ENCODE measurements at places on chromosomes 16 and 17.
A peak's percentile ranks its signal among the peaks of the same experiment; 100 is the strongest.

DNA sequence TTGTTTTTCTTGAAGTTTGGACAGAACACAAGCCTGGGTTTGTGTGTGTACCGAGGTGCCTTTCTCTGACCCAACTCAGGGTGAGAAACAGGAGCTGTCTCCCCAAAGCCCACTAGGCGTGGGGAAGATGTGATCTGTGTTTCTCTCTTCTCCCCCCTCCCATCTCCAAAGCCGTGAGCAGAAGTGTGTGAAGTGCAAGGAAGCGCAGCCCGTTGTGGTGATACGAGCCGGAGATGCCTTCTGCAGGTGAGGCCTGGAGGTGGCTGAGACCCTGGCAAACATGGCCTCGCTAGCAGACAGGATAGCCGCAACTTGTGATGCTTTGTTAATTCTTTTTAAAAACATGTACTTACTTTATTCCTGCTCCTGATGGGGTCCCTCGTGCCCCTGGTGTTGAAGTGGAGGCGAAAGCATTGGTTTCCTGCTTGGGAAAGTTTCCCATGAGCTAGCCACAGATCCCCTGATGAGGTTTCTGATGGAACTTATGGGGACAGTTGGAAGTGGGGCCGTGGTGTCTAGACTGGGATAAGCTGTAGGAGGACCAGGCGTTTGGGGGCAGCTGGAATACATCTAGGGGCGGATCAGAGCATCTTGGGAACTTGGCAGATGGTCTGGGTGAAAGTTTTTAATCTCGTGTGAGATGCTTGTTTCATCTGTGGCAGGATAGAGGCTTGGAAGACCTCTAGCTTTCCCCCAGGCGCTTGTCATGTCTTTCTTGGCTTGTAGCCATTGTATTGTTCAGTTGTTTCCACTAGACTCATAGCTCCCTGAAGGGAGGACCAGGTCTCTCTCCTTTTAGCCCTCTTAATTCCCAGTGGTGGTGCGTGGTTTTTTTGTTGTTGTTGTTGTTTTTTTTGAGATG lies 893 bp downstream of the CTU2 start:
- no peak for DNase-seq

DNA sequence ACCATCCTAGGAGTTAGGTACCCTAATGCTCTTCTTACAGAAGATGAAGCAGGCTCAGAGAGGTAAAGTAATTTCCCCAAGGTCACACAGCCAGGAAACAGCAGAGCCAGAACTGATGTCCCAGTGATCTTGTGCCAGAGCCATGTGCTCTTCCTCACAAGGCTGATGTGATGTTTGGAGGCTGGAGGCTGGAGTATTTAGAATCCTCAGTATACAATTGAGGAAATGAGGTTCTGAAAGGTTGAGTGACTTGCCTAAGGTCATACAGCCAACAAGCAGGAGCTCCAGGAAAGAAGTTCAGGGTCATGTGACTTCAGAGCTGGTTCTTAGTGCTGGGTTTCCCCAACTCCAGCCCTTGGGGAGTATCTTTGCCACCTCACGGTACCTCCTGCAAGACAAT lies 18.5 kb downstream of the ITPRIPL2 start:
- DNase-seq: no peak

DNA sequence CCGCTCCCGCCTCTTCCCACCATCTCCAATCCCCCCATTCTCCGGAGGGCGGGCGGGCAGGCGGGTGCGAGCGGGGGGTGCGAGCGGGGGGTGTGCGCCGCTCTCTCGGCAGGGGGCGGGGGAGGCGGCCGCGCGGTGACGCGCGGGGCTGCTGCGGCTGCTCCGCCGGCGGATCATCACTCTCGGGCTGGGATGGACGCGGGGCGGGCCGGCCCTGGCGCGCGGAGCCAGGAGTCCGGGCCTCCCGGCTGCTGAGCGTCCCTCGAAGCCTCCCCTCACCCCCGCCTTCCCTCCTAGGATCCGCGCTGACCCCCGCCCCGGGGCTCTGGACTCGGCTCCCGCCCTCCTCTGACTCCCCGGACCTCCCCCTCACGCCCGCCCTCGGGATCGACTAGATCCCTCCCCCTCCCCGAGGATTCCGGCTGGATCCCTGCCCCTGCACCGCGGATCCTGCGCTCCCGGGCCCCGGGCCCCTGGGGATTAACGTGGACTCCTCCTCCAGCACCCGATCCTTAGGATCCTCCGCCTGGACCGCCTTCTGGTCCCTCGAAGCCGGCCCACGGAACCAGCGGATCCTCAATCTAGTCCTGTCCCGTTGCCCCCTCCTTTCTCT lies 946 bp upstream of the TMEM256 start:
- DNase-seq: peak; percentile 23

- no peak for DNase-seq
Observed at GRCh38 chr17:18250708-18251107, 7.8 kb downstream of the FLII start.

DNA sequence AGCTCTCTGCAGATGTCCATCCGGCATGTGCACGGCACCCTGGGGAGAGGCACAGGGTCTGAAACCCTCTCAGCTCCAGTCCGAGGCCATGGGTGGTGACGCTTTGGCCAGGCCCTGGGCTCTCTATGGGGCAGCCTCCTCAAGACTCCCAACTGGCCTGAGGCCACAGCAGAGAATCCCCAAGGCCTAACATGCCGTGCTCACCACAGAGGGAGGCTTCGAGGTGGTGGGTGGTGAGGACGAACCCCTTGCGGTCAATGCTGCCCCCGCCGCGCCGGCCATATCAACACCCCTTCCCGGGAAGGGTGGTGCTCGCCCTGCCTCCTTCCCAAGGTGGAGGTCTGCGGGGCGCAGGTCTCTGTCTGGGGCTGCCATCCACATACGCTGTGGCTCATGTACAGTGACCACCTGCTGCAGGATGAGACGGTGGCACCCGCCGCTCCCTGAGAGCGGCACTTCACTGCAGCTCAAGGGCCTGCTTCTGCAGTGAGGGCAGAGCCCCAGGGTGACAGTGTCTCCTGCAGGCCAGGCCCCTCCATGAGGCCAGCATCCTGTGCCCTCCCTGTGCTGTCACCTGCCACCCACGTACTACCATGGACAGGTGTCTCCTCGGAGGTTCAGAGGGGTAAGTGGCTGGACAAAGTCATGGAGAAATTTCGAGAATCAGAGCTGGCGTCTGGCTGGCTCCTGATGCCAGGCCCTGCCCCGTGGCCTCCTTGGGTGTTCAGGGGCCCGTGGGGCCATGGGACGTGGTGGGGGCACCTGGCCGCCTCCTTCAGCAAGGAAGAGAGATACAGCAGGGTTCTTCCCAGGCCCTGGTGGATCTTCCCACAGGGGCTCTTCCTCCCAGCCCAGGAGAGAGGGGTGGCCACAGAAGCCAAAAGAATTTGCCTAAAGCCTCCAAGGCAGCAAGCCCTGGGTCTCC lies 54.6 kb upstream of the ACSF3 start:
- no peak for DNase-seq

DNA sequence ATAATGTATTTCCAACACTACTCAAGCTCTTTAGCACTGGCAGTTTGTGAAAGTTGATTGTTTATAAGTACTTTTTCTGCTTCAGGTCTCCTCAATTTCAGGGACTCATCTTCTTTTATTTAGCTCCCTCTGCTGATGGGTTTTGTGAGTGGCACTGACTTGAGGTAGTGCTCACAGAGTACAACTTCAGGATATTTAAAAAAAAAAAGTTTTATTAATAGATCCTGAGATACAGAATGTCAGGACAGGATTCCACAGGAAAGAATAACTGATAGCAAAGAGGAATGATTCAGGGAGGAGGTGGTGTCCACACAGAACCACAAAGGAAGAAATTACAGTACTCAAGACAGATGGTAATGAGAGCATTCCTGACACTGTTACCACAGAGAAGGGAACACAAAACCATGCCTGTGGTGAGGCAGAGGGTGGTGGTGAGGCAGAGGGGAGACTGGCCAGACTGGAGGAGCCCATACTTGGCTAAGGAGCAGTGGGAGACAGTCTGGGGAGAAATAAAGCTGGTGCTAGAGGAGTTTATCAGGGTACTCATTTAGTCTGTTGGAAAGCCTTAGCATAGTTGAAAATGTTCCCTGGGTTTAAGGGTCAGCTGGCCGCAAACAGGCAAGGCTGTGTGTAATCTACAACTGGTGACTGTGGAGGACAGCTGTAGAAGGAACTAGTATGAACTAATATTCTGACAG lies 63.7 kb downstream of the SPAG9 start:
- DNase-seq: peak; percentile 40

DNA sequence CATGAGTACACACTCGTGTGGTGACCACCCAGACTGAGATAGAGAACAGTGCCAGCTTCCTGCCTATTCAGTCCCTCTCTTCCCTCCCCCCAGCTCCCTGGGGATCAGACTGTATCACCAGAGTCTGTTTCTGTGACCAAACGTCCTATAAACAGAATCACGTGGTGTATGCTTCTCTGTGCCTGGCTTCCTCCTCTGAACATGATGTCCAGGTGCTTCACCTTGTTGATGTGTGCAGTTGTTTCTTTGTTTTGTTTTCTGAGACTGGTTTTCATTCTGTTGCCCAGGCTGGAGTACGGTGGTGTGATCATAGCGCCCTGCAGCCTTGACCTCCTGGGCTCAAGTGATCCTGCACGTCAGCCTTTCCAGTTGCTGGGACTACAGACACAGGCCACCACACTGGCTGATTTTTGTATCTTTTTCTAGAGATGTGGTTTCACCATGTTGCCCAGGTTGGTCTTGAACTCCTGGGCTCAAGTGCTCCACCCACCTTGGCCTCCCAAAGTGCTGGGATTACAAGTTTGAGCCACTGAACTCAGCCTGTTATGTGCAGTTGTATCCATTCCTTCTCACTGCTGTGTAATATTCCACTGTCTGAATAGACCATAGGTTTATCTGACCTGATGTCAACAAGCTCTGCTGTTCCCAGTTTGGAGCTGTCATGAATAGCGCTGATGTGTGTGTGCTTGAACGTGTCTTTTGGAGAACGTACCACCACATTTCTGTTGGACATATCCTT lies 28.9 kb upstream of the PRM1 start:
- DNase-seq: no peak

DNA sequence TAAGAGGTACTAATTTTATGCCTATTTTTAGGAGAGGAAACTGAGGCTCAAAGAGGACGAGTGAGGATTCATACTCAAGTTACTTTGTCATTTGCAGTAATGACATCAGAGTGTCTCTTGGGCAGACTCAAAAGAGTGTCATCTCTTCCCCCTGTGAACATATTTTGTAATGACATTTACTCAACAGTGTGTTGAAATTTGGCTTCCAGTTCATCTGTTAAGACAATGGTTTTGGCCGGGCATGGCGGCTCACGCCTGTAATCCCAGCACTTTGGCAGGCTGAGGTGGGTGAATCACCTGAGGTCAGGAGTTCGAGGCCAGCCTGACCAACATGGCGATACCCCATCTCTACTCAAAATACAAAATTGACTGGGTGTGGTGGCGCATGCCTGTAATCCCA lies 28.9 kb downstream of the WFDC1 start:
- no peak for DNase-seq

DNA sequence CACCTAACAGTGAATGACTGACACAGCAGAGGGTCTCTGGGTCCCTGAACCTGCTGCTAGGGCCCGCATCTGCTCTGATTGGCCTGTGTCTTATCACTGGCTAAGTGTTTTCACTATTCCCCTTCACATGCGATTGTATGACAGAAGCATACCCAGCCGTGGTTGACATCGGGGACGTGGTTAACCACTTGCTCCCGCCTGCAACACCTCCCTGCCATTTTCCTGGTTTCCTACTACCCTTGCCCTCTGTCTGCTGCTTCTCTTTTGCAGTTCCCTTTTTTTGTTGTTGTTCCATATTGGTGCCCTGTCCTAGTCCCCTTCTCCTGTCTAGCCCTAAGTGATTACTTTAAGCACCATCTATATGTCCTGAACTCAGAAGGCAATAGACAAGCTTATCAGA lies 177.0 kb downstream of the RGS9 start:
- DNase-seq: no peak

DNA sequence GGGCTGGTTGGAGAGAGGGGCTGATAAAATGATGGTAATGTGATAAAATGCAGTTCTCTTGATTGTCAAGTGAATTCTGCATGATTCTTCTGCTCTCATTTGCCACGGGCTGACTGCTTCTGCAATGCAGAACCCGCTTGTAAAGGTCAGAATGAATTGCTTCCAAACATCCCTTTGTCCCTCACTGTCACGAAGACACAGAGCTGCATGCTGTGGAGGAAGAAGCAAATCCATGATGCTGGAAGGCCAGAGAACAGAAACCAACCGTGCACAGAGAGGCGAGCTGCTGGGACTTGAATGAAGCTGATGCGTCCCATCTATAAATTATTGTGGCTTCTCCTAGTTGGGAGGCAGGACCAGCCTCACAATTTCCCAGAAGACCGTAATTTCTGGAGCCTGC lies 171.6 kb downstream of the PRKCB start:
- DNase-seq: no peak

DNA sequence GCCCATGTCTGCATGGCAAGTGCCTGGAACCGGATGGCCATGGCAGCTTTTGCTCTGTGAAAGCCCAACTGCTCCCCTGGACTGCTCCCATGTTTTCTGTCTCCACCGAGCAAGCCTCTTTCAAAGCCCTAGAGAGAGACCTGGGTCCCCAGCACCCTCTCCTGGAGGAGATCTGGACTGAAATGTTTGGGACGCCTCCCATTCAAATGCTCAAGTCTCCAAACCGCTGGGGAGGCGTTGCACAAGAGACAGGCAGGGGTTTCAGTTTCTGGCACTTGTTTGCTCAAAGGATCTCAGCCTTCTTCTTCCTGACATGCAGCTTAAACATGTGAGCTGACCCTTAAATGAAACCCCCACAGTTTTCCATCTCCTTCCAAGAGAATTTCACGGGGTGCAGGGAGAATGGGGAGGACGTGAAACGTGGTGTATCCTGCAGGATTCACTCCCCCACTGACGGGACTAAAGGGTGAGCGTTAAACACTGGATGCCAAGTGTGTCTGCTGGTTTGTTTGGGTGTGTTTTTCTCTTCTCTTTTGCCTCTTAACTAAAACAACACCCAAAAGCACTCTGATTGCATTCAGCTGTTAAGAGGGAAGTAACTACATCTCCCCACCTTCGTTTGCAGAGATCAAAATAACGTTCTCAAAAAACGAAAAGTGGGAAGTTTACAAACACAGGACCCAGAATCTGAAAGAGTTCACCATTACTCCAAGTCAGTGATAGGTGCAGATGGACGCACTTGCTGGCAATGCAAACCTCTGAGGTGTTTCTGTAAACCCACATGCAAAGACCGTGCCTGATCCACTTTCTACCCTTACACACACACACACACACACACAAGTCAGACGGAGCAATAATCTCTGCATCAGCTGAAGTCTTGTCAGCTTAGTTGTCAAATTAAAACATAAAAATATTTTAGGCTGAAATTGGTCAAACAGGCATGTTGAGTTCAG lies 256.9 kb downstream of the C16orf95 start:
- DNase-seq: no peak

Data from ELF-1 (cell line).